Posterior cingulate gyrus (tissue), 11 donors: ENCODE measurements at places on chromosomes 4 and X.

- no peak for DNase-seq
These were observed 169.8 kb downstream of the BTC start for GRCh38 chr4:74624351-74625151.

DNA sequence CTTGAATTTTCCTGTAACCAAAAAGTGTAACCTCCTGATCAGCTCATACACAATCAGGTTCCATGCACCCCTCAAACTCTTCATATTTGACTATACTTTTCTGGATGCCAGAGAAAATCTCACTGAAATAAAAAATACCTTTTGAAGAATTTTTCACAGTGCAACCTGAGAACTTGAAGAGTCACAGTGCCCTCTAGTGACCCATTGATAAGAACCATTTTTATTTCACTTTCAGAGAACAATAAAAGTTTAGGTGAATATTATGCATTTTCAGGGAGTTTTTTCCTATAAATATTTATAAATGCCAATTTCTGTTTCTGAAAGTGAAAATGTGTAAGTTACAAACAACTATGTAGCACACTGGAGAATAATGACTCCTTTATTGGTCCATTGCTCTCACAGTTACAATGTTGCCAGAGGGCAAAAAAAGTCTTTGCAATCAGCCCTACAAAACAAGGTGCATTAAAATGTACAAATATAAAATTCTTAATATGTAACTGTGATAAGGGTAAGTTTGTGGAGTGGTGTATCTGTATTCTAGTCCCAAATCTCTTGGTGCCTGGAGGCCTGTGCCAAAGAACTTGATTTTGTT, 153.6 kb upstream of the INTU start:
- no peak for DNase-seq

- DNase-seq, result no peak
These were observed 65.7 kb upstream of the PAGE1 start for GRCh38 chrX:49761481-49761880.

DNA sequence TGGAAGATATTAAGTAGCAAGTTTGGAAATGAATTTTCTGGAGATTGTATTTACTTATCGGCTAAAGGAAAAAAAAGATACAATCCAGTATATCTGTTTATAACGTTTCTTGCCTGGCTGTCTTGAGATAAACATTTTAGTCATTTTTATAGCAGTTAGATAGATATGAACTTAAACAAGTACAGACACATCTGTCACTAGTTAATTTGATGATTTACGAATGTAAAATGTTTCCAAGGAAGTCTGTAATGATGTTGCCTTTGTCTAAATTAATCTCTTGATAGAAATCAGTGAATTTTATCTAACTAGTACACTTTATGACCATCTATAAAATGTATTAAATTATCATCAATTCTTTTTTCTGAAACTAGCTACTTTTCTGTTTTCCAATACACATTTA, 5.7 kb downstream of the BMPR1B start:
- DNase-seq, result no peak

GRCh38 chr4:81348778-81349094, 123.0 kb downstream of the RASGEF1B start:
- DNase-seq, result no peak

- DNase-seq, result no peak
These were observed 68.8 kb downstream of the FBXW7 start for GRCh38 chr4:152467101-152467500.

- no peak for DNase-seq
These were observed 7.9 kb upstream of the ADAM29 start for GRCh38 chr4:174910271-174910670.

GRCh38 chr4:8793571-8794160, 78.0 kb downstream of the HMX1 start:
- no peak for DNase-seq

GRCh38 chr4:183541752-183542040, 36.8 kb downstream of the ING2 start:
- DNase-seq, result no peak

GRCh38 chrX:28599957-28600356, 12.7 kb downstream of the IL1RAPL1 start:
- no peak for DNase-seq

GRCh38 chrX:107567370-107567769, 60.9 kb upstream of the PRPS1 start:
- DNase-seq, result no peak

GRCh38 chrX:129637217-129638109, 17.3 kb downstream of the APLN start:
- DNase-seq, result peak; percentile 94

DNA sequence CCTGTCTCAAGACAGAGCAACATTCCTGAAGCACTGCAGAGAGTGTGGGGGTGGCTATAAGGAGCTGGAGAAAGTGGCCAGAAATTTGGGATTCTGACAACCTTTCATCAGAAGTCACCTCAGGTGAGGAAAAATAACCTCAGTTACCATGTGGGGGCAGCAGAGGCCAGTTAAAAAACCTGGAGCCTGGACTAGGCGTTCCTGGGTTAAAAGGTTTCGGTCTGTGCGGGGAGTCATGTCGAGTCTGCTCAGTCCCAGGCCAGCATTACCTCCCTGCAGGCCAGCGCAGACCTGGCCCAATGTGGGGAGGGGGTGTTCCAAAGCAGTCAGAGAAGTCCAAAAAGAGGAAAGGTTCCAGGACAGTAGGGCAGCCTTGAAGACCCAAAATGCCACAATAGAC, 10.9 kb upstream of the NALF2 start:
- peak; percentile 30 for DNase-seq

- no peak for DNase-seq
These were observed 500.7 kb downstream of the ZNF674 start for GRCh38 chrX:46044486-46044885.

- no peak for DNase-seq
These were observed 42.5 kb downstream of the MID1 start for GRCh38 chrX:10577853-10578252.

- DNase-seq, result no peak
These were observed 92.3 kb downstream of the DIAPH2 start for GRCh38 chrX:96776966-96777365.

GRCh38 chrX:133151336-133151735, 54.4 kb upstream of the USP26 start:
- no peak for DNase-seq

GRCh38 chrX:80576806-80577533, 156.7 kb downstream of the TENT5D start:
- no peak for DNase-seq

GRCh38 chr4:113840861-113841260, 79.3 kb upstream of the CAMK2D start:
- DNase-seq, result no peak

GRCh38 chr4:99724067-99724466, 66.4 kb upstream of the C4orf54 start:
- no peak for DNase-seq

- DNase-seq, result no peak
These were observed 35.2 kb upstream of the TADA2B start for GRCh38 chr4:7007944-7008343.
